ENCODE measurements at places on chromosomes 2 and 18.

DNA sequence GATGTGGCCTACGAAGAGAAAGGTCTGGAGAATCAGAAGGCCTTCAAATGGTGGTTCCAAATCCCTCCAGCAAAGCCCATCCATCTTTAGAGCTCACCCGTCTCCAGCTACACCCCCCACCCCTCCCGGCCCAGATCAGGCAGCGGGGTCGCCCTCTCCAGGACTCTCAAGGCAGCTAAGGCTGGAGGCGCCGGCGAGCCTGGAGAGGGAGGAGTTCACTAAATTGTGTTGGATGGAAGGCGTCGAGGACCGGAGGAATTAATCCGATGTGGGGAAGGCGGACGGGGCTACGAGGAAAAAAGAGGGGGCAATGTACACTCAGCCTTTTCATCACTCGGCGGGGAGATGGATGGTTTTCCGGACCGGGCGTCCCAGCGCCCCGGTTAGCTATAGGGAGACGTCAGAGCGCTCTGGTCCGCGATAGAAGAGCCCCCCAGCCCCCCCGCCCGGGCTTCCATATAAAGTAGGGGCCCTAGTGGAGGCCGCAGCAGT lies at the start of gene GRP:
GRP (plus strand) TSS at position 487 of the 492 bp plus-strand sequence. CDS start 108 bp downstream, outside the sequence.
- no peak for DNase-seq

- no peak for DNase-seq
These were observed 1468.4 kb upstream of the NXPH2 start for GRCh38 chr2:140248623-140249022.

- no peak for DNase-seq
These were observed 605.5 kb downstream of the EPHA4 start for GRCh38 chr2:220966636-220967035.

- no peak for DNase-seq
These were observed 173.1 kb downstream of the LCLAT1 start for GRCh38 chr2:30620102-30620501.

- DNase-seq, result no peak
These were observed 40.2 kb downstream of the HDAC4 start for GRCh38 chr2:239360421-239361310.

DNA sequence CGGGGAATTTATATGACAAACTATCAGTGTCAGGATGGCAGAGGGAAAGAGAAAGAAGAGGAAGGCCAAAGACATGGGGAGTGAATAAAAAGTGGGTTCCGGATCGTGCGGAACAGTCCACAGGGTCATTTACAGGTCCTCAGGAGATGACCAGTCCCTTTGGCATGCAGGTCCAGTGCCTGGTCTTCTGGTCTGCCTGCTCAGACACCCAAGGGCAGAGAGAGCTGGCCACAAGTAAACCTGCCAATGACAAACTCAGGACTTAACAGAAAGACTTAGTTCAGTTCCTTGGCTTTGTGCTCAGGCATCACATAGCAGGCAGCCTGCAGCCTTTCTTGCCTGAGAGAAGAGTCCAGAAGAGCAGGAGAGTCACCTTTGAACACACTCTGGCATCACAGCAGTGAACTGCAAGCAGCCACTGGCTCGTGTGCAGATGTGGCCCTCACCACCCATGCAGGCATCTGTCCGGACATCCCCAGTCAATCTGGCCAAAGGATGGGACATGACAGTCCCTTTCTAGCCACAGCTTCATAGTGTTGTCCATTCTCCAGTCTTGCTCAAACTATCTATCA lies 14.0 kb downstream of the TMEM127 start:
- DNase-seq, result no peak

GRCh38 chr2:37779611-37780386 lies 108.4 kb upstream of the CDC42EP3 start:
- no peak for DNase-seq

GRCh38 chr2:6968319-6969100 lies 51.3 kb downstream of the RNF144A start:
- DNase-seq, result no peak

DNA sequence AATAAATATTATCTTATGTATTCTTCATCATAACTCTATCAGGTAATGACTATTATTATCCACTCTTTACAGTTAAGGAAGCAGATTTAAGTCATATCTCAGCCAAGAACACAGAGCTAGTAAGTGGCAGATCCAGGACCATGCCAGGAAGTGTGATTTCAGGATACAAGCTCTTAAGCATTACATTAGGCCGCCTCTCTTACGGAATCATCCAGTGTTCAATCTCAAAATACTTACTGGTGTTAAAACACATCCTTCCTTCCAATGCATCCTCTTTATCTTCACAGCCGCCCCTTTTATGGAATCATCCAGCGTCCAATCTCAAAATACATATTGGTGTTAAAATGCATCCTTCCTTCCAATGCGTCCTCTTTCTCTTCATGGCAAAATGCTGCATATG lies 14.7 kb upstream of the RGPD4 start:
- DNase-seq, result no peak

DNA sequence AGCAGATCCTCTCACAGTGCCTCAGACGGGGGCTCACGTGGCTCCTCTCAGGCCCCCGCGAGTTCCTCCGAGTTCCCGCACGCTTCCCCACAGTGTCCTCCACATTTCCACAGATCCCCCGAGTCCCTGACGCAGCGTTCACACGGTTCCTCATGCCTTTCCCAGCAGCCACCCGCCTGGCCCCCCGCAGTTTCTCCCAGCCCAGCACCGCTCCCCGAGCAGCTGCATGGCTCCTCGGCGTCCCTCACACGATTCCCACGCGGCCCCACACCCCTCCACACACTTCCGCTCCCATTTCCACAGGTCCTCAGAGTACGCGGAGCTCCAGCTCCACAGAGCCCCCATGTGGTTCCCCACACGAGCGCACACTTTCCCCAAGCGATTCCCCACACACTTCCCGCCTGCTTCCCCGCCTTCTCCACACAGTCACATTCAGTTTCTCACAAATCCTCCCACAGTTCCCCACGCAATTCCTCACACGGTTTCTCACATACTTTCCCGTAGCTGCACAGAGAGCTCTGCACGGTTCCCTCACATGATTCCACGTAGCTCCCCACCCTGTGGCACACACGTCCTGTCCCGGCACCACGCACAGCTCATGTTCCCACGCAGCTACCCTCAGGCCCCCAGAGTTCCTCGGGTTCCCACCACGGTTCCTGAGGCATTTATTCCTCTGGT lies 39.9 kb downstream of the KIF1A start:
- no peak for DNase-seq

GRCh38 chr2:18373081-18373480 lies 187.4 kb downstream of the RDH14 start:
- DNase-seq, result no peak

GRCh38 chr2:190457256-190457655 lies 49.1 kb downstream of the MFSD6 start:
- no peak for DNase-seq

DNA sequence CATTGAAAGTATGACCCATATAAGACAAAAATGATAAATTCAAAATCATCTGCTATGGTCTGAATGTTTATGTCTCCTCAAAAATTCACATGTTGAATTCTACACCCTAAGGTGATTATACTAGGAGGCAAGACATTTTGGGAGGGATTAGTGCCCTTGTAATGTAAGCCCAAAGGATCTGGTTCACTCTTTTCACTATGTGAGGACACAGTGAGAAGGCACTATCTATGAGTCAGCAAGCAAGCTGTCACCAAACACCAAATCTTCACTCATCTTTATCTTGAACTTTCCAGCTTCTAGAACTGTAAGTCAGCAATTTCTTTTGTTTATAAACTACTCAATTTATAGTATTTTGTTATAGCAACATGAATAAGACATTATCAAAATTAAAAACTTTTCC lies 284.7 kb upstream of the ZC3H15 start:
- no peak for DNase-seq

- no peak for DNase-seq
These were observed 20.7 kb upstream of the CCNT2 start for GRCh38 chr2:134897932-134898331.

DNA sequence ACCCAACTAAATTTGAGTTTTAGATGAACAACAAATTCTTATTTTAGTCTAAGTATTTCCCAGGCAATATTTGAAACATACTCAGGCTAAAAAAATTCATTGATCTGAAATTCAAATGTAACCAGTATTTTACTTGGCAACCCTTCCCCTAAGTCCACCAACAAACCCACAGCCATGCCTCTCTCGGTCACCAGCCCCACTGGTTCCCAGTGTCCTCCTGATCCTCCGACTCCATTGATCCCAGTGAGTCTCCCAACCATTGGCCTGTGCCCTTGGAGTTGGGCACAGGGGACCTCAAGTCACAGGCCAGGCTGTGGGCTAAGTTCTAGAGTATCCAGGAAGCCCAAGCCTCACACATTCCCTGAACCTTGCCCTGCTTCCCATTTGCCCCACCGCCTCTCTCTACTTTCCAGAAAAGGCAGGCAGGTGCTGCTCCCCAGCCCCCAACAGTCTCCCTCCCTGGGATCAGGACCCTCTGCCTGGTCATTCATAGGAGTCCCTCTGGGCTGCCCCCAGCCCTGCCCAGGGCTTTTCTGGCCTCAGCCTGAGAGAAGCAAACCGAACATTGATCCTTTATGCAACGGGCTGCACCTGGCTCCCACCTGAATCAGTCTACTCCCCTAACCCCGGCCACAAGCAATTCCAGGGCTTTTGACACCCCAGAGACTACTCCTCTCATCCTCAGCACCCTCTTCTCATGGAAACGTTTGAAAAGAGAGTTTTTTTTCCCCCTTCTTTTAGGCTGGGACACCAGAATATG lies 81.3 kb downstream of the HS1BP3 start:
- DNase-seq, result no peak

- DNase-seq, result peak; percentile 76
These were observed 868 bp downstream of the HSBP1L1 start for GRCh38 chr18:79965119-79965902.

DNA sequence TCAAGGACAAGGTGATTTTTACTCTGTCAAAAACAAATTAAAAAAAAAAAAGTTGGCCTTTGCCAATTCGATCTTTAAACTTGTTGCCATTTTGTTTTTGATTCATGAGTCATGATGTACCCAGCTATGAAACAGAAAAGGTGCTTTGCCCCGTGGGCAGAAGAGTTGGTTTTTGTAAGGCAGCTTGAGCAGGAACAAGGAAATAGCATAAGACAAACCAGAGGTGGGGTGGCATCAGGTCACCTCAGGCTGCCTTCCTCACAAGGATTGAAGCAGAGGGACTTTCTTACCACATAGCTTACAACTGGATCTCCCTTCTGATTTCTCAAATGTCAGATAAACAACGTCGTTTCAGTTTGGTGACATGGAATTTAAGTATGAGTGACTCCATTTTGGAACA lies 123.8 kb downstream of the ARL4C start:
- no peak for DNase-seq

DNA sequence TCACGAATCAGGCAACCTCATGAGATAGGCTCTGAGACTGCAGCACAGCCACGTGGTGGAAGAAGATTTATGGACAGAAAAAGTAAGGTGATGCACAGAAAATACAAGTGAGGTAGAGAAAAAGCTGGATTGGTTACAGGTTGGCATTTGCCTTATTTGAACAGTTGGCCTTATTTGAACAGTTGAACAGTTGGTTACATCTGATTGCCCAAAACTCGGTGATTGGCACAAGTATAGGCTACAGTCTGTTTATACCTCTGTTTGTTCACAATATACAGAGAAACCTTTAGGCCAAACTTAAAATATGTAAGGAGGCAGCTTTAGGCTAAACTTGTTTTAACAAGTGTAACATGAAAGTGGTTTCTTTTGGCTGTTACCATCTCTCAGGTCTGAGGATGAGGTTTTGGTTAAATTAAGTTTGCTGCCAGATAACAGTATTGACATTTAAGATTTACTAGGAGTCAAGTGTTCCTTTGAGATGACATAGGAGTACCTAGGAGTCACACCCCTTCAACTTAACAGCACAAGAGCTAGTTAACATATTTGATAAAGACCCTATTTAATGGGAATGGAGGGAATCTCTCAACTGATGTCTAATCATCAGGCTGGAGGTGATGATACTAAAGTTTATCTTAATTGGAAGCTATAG lies 16.5 kb upstream of the GPR155 start:
- no peak for DNase-seq

DNA sequence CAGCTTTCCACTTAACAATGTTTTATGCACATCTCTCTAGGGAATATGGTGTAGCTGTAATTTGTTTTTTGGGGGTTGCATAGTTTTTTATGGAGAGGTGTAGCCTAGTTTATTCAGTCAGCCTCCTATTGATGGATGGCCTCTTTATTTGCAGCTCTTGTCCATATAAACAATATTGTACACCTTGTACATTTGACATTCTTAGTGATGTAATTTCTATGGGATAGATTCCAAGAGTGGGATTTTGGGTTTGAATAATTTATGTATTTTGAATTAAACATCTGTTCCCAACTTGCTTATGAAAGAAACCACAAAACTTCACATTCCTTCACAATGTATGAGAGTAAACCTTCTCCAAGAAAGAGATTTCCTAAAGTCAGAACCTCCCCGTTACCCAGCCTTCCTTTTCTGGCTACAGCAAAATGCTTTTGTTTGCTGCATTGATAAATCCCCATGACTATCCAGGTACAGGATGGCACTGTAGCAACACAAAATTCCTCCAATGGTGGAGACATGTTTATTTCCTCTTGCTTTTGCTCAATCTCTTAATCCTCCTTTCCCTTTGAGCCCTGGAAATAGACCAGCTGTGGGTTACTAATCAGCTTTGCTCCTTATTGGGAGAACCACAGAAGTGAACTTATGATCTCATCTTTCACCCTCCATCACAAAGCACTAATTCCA lies 58.4 kb upstream of the GALR1 start:
- no peak for DNase-seq

DNA sequence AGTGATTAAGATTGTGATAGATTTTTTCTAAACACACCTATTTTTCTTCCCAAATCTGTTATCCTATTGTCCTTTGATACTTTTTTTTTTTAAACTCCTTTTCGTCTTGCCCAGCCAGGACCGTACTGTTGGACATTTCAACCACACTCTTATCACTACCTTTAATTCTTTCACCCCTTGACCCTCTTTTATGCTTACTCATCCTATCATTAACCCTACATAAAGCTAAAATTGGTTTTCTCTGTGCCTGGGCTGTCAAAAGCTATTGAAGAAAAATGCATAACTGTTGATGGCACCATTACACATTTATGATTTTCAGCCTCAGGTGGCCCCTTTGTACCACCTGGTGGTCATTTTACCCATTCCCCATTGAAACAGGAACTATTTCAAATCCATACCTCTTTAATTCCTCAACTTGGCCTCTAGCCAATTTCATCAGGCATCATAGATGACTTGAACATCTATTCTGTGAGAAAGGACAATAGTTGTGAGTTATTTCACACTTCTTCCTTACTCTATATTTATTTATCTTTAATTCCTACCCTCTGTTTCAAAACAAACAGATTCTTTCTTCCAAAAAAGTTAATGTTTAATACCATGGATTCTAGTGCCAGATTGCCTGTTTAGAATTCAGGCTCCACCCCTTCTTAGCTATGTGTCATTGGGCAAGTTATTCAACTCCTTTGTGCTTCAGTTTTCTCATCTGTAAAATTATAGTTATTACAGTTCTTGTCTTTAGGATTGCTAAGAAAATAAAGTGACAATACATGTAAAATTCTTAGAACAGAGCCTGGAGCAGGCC lies 258.6 kb downstream of the CAMKMT start:
- no peak for DNase-seq

GRCh38 chr2:149160195-149160594 lies 121.7 kb downstream of the LYPD6B start:
- no peak for DNase-seq

- DNase-seq, result peak; percentile 80
These were observed 299.0 kb downstream of the NDUFA10 start for GRCh38 chr2:239726091-239726591.

GRCh38 chr2:173353556-173353955 lies 1.1 kb upstream of the CDCA7 start:
- no peak for DNase-seq

GRCh38 chr18:70158992-70159717 lies 46.3 kb downstream of the RTTN start:
- no peak for DNase-seq

GRCh38 chr18:67794521-67794920 lies 278.0 kb upstream of the DSEL start:
- no peak for DNase-seq
